ENCODE measurements at places on chromosomes 6 and 20.

- no peak for DNase-seq
Measured at GRCh38 chr20:56447227-56447626, 21.2 kb upstream of the RTF2 start.

DNA sequence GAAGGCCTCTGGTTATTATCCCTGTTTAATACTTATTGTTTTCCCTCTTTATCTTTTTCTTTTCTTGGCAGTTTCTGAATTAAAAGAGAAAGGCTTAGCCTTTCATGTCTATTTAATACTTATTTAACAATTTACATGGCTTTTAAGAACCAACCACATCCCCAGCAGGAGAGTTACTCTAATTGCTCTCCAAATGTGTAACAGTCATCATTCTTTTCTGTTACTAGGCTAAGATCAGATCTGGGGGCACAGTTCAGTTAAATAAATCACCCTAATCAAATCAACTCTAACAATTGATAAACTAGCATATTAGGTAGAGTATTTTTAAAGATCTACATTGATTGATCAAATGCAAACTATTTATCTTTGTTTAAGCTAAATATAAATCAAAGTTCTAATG is 54.1 kb upstream of the NT5E start:
- DNase-seq: no peak

GRCh38 chr6:87697581-87698546 is 4.2 kb downstream of the AKIRIN2 start:
- DNase-seq: no peak

- no peak for DNase-seq
Measured at GRCh38 chr6:37072526-37072925, 67.1 kb downstream of the FGD2 start.

GRCh38 chr6:14792118-14792955 is 453.5 kb upstream of the JARID2 start:
- no peak for DNase-seq

DNA sequence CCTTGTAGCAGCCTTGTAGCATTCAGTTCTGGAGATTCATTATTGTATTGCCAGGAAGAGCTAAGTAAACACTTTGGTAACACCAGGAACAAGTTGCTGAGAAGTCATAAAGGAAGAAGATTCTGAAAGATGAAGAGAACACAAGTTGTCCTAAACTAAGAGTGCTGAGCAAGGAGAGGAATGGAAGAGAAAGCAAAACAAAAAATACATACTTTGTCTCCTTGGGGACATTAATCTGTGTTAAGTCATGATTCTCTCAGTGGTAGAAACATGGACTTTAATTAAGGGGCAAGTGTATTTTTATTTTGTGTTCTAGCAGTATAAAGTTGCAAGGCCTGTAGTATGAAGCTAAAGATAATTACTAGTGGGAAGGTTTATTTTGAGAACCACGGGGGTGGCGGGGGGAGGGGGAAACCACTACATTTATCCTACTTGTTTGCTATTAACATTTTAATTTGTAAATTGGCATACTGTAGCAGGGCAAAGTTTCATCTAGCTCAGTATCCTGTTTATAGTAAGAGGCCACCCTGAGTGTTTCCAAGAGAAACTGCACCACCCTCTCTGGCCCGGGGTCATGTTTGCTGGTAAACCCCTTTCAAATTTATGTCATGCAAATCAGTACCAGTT is 463.0 kb downstream of the CDKAL1 start:
- no peak for DNase-seq

DNA sequence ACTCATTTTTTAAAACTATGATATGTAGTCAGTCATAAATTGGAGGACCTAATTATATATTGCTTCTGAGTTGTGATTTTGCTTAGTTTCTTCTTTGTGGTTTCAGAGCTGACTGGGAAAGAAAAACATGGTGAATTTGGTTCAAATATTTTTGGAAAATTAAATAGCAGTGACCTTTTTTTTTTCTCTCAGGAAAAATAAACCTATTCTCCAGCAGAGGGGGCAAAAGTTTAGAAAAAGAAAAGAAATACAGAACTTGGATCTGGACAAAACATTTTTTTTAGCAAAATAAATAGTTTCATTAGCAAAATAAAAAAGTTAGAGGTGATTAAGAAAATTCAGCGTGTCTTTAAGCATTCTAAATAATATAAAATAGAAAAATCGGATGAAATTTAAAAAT is 10.2 kb downstream of the COL10A1 start:
- no peak for DNase-seq

DNA sequence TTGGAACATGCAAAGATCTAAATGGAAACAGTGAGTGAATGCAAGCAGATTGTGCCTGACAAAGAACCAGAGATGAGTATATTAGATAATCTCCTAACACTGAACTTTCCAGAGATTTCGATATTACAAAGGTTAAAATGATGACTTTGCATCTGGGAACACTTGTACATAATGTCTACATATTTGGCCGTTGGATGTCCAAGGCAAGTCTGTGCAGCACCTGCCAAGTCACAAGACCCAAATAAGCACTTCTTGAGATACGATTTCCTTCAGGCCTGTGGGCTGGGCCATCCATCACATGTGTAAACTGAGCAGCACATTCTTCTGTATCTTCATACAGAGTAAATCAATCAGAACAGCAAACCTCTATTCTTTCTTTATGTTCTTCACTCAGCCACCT is 32.5 kb upstream of the SMLR1 start:
- DNase-seq: no peak

- DNase-seq: no peak
Measured at GRCh38 chr6:108209738-108210137, 43.9 kb downstream of the NR2E1 start.

DNA sequence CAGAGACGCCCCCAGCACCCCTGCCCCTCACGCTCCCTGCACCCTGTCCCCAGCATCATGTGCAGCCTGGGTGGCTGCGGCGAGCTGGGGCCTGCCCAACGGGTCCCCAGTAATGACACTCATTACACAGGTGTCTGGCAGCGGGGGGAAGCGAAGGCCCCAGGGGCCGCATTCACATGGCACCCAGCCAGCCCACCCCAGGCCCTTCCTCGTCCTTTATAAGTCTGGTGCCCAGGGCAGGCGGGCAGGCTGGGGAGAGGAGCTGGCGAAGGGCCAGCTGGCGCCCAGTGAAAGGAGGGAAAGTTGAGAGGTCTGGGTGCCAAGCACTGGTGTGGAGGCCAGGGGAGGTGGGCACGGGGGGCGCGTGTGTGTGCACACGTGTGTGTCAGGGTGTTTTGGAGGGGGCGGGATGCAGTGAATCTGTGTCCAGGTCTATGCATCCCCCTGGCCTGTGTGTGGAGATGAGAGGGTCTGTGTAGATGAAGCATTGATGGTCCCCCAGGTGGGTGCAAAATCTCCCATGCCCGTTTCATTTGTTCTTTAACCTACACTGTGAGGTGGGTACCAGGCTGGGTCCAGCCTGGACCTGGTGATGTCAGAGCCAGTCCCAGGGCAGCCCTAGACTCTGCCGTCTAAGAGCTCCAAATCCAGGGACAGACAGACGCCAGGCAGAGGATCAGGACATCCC is 105.3 kb downstream of the CEBPB start:
- no peak for DNase-seq

DNA sequence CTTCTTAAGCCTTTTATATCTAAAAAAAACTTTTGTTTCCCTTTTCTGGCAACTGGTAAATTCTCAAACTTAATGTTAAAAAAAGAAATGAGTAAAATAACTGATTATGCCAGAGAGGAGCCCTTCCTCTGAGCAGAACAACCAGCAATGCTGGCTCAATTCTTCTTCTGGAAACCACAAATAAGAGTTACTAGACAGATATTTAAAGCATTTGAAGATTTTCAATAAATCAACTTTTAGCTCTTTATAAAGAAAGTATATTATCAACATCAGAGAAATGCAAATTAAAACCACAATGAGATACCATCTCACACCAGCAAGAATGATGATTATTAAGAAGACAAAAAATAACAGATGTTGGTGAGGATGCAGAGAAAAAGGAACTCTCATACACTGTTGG is 61.1 kb upstream of the TCF21 start:
- no peak for DNase-seq

- no peak for DNase-seq
Measured at GRCh38 chr6:112822769-112823168, 475.6 kb downstream of the RFPL4B start.

DNA sequence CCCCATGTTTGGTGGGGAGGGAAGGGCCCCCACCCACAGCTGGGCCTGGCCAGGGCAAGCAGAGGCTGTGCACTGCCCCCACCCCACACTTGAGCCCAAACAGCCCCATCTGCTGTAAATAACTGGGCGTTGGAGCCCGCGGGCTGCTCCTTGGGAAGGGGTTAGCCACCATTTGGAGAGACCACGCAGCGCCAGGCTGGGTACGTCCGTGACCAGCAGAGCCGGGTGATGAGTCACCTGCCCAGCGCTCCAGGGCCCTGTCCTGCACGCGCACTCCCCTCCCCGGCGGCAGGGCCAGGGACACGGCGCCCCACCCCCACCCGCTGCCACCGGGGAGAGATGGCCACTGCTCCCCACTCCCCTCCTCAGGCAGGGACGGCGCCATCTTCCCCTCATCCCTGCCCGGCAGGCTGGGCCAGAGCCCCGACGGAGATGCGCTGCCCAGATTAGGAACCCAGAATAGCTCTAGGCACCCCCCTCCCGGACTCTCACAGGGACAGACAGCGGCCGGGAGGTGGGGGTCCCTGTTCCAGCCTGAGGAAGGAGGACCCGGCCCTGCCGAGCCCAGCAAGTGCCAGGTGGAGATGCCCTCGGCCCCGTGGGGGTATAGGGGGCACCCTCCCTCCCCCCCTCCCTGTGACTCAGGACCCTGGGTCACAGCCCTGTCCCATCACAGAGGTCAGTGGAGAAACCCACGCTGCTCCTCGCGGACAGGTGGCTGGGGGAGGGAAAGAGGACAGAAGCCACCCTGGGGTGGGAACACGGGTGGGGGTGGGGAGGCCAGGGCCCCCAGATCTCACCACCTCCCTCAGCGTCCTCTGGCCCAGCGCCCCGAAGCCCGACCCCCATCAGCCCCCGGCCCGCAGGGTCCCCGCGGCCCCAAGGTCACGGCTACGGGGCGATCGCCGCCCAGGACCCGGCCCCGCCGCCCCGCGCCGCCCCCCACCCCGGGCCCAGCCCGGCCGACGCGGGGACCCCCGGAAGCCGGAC is 642 bp downstream of the EEF1A2 start:
- no peak for DNase-seq

- DNase-seq: no peak
Measured at GRCh38 chr6:111828809-111829208, 44.4 kb downstream of the FYN start.

- DNase-seq: no peak
Measured at GRCh38 chr6:114061741-114062140, 90.8 kb upstream of the HDAC2 start.

DNA sequence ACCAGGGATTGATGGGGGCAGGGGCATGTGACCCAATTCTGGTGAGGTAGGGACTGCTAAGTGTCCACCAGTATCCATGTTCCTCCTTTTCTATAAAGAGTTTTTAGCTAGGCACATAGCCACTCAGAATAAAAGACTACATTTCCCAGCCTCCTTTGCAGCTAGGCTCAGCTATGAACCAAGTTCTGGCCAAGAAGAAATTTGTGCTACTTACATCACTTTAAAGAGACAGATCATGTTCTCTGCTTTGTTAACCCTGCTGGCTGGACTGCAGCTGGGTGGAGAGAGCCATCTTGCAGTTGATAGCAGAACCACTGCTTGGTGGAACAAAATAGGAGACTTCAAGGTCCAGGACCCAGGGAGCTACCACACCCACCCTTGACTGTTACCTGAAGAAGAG is 5.3 kb upstream of the CCM2L start:
- no peak for DNase-seq

DNA sequence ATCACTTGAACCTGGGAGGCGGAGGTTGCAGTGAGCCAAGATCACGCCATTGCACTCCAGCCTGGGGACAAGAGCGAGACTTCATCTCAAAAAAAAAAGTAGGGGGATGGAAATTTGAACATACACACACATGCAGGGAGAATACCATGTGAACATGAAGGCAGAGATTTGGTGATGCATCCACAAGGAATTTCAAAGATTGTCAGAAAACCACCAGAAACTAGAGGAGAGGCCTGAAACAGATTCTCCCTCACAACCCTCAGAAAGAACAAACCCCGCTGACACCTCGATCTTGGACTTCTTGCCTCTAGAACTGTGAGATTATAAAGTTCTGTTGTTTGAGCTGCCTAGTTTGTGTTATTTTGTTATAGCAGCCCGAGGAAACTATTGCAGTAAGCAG is 125.5 kb downstream of the GPX5 start:
- no peak for DNase-seq

- DNase-seq: no peak
Measured at GRCh38 chr6:10248378-10248843, 166.5 kb downstream of the TFAP2A start.

GRCh38 chr6:152099446-152100182 is 292.1 kb downstream of the ESR1 start:
- DNase-seq: no peak

GRCh38 chr6:148037496-148037895 is 305.1 kb upstream of the SASH1 start:
- no peak for DNase-seq

DNA sequence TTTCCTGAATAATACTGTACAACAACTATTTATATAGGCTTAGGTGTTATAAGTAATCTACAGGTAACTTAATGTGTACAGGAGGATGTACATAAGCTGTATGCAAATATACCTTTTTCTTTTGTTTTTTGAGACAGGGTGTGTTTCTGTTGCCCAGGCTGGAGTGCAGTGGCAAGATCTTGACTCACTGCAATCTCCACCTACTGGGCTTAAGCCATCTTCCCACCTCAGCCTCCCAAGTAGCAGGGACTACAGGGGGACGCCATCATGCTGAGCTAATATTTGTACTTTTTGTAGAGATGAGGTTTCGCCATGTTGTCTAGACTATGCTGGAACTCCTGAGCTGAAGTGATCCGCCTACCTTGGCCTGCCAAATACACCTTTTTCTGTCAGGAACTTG is 191.7 kb upstream of the ZNF217 start:
- no peak for DNase-seq

DNA sequence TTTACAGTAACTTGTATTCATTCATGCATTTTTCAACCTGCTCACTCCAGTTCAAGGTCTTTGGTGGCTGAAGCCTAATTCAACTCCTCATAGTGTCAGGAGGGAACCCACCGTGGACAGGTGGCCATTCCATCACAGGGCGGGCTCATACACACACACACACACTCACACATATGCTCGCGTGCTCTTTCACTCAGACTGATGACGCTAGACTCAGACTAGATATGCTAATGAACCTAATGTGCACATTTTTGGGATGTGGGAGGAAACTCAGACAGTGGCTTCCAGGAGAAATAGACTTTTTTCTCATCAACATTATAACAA is 56.7 kb downstream of the TRIM27 start:
- DNase-seq: no peak

- no peak for DNase-seq
Measured at GRCh38 chr6:42981836-42982235, 2.5 kb upstream of the PPP2R5D start.

DNA sequence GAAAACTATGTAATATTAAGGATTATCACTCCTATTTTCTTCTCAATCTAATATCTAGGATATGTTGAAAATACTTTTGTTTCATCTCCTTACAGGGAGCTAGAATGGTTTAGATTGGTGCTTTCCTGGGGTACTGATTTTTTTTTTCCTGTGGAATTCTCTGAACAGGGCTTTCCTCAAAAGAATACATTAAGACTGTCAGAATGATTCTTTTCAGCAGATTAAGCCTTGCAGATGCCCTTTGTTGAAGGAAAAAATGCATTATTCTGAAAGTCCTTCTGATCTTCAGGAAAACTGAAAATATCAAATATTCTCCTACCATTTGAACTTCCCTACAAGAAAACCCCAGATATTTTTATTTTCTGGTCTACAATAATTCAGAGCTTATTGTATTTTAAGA is 178.9 kb downstream of the SOX4 start:
- no peak for DNase-seq

- no peak for DNase-seq
Measured at GRCh38 chr20:51184289-51184688, 161.4 kb upstream of the KCNG1 start.

GRCh38 chr6:55601120-55601519 is 22.1 kb upstream of the HMGCLL1 start:
- no peak for DNase-seq

All from T follicular helper cell (primary cell).